Inflammatory macrophage treated with lipopolysaccharide for 4 hours (primary cell): ENCODE measurements at places on chromosomes 12 and 14.

- no peak for DNase-seq
Measured at GRCh38 chr14:61503167-61503801, 181.9 kb downstream of the PRKCH start.

DNA sequence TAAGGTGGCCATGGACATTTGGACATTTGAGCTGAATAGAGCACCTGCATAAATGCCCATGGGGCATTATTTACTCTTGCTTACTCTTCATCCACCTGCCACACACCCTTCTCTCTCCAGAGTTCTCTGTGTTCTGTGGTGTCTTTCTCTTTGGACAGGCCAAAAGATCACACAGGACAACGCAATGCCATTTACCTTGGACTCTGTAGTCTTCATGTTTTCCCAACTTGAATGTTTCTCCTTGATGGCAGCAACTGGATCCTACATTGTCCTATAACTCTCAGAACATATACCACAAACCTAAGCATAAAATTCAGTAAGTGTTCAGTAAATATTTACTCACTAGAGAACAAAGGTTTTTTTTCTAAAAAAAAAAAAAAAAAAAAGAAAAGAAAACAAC is 41.7 kb upstream of the PTHLH start:
- DNase-seq = no peak

GRCh38 chr14:26200687-26201086 is 397.1 kb downstream of the NOVA1 start:
- no peak for DNase-seq

DNA sequence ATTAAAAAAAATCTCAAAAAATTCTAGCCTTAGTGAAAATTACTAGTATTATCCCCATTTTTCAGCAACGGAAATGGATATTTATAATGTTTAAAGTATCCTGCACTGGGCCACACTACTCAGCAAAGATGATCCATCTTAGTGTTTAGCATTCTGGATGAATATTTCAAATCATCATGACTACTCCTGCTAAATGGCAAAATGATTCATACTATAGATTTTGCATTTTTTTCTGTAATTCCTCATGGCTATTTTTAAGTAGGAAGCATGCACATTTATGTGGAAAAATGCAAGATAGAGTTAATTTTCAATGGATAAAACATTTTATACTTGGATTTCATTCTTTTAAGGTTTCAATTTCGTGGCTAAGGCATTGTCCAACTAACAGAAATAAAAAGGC is 59.6 kb downstream of the LRFN5 start:
- DNase-seq = no peak

- DNase-seq = no peak
Measured at GRCh38 chr12:6536894-6537579, 2.7 kb downstream of the GAPDH start.

DNA sequence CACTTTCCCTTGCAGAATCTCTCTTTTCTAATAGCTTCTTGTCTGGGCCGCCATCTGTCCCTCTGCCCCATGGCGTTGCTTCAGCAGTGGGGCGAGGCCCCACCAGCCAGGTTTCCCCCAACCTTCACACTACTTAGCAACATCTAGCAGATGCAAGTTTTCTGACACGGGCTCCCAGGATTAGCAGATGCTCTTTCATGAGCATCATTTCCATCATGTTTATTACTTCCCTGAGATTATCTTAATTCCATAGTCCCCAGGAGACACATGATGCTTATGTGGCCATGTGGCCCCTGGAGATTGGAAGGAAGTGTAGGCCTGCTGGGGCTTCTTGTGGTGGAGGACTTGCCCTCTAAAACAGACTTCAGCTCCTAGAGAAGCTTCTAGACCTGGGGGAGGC is 102.0 kb upstream of the MYL2 start:
- no peak for DNase-seq

DNA sequence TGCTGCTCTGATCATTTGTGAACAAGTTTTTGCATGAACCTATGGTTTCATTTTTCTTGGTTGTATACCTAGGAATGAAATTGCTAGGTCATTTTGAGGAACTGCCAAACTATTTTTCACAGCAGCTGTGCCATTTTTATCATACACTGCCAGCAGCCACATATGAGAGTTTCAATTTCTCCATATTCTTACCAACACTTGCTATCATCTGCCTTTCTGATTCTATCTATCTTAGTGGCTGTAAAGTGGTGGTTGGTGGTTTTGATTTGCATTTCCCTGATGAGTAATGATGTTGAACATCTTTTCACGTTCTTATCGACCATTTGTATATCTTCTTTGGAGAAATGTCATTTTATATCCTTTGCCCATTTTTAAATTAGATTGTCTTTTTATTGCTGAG is 146.1 kb downstream of the C12orf75 start:
- DNase-seq = no peak

DNA sequence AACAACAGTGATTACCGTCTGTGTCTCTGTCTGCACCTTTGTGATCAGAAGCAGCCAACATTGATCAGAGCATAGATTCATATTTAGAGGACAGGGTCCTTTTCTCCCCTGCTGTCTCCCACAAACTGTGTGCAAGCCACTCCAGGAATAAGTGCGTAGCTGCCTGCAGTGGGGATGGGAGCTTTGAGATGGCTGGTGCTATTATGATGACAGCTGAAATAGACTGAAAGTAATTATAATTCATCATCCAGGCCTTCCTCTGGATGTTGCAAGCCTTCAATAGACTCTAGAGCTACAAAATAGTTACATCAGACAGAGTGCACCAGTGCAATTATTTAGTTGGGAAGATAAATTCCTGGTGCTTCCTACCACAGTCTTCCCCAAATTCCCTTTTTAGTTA is 68.1 kb downstream of the BORCS5 start:
- DNase-seq = no peak

- DNase-seq = no peak
Measured at GRCh38 chr14:81981307-81981675, 447.6 kb upstream of the SEL1L start.

GRCh38 chr14:102940729-102941362 is 18.4 kb downstream of the AMN start:
- no peak for DNase-seq

- no peak for DNase-seq
Measured at GRCh38 chr12:14510574-14510973, 57.1 kb downstream of the PLBD1 start.

- DNase-seq = no peak
Measured at GRCh38 chr14:72706485-72706884, 187.4 kb downstream of the DPF3 start.

DNA sequence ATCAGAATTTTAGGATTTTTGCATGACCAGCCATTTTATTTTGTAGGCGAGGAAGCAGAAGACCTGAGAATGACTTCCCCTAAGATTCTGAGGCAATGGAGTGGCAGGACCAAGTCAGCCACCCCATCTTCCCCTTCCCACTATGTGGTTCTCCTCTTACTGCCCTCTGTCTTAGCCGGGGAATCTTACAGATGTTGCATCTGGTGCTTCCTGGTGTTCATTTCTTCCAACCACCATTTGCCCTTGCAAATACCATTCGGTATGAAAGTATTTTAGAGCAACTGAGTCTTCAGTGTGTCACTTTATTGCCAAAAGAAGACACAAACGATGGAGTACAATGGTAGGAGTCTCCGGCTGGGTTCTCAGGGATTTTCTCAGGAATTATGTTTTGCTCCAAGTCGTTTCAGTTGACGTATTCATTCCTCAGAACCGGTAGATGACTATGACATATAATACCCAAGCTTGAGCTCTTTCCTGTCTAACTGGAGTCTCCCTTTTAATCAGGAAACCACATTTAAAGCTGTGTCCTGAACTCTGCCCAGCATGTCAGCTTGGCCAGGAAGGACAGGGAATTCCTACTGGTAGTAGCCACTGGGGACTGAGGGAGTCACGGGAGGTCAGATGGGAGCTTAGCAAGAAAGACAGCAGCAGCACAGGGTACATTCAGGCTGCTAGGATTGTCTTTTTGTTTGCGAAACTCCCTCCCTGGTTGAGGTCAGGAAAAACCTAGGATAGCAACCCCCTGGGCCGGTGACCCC is 87.0 kb downstream of the SAMD4A start:
- peak; percentile 52 for DNase-seq

- no peak for DNase-seq
Measured at GRCh38 chr12:52362118-52362726, 5.1 kb downstream of the KRT85 start.

- DNase-seq = no peak
Measured at GRCh38 chr12:102549691-102550090, 69.3 kb upstream of the IGF1 start.

DNA sequence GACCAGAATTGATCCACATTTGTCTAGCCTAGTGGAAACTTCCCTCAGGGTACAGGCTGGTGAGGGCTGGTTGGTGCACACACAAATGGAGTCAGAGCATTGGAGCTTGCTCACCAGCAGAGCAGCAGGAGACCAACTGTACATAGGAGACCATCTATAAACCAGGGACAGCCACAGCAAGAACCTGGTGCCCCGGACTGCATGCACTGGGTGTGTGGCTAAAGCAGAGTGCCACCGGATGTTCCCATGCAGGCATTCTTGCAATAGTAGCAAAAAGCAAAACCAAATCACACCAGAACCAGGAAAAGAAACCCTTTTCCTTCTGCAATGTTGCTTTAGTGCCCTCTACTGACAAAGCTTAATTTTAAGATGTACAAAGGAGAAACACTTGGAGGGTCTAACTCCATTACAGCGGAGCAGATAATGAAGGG is 136.4 kb downstream of the MDGA2 start:
- no peak for DNase-seq

GRCh38 chr14:85087201-85087600 is 442.7 kb upstream of the FLRT2 start:
- no peak for DNase-seq

- DNase-seq = peak; percentile 83
Measured at GRCh38 chr14:76863724-76864407, 37.7 kb downstream of the LRRC74A start.

GRCh38 chr14:103716091-103716801 is 636 bp downstream of the ZFYVE21 start:
- DNase-seq = peak; percentile 44

DNA sequence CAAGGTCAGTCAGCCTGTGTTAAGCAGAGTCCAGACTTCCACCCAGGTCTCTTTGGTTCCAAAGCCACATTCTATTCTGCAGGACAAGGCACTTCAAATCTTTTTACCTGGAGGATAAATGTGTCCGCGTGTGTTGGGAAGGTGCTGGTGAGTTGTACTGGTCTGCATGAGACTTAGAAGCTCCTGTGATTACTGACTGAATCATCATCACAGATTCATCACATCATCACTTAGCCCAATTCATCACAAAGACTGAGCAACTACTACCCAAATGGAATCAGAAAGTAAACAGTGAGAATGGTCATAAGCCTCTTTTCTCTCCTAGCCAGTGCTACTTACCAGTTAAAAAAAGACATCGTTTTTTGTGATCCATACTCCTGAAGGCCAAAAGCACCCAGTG is 5.3 kb downstream of the SLC15A5 start:
- DNase-seq = no peak

- DNase-seq = no peak
Measured at GRCh38 chr12:132279184-132279889, 50.1 kb downstream of the GALNT9 start.

DNA sequence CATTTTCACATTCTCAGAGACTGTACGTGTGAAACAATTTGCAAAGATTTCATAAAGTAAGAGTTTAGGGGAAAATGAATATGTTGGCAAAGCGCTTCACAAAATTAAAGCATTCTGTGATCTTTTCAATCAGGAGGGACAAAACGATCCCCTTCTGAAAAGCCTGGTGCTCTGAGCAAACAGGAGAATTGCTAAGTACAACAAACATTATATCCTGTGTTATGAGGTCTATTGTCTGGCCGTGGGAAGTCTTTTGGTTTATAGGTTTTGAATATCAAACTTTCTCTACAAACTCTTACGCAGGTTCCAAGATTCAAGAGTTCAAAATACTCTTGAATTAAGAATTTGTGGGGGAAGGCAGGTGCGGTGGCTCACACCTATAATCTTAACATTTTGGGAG is 7.2 kb upstream of the FOXN3 start:
- DNase-seq = no peak

GRCh38 chr12:83149987-83150386 is 463.3 kb downstream of the TMTC2 start:
- no peak for DNase-seq

GRCh38 chr12:67202011-67202677 is 67.0 kb upstream of the CAND1 start:
- no peak for DNase-seq

GRCh38 chr12:19412844-19413243 is 26.4 kb upstream of the AEBP2 start:
- DNase-seq = no peak

DNA sequence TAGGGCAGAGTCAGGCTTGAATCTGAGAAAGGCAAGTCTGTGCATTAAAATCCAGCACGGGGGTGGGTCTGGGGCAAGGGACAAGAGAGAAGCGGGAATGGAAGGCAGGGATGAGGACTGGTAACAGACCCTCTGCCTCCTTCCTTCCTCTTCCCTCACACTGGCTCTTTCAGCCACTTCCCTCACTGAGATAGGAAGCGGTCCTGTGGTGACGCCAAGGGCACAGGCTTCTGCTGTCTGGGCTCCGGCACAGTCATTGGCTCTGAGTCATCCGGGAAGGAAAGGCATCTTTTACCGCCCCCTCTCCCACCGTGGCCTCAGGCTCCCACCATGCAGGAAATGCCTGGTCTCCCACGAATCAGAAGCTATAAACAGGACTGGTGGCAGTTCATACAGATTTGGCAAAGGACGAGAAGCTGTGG is 70.2 kb downstream of the ETV6 start:
- DNase-seq = peak; percentile 98

GRCh38 chr14:32472512-32473463 is 143.7 kb downstream of the AKAP6 start:
- DNase-seq = no peak

- no peak for DNase-seq
Measured at GRCh38 chr14:20805485-20805884, 2.8 kb upstream of the RNASE1 start.

GRCh38 chr14:85934886-85935254 is 404.9 kb downstream of the FLRT2 start:
- DNase-seq = peak; percentile 57

GRCh38 chr12:108857158-108857407 is 300 bp downstream of the SSH1 start:
- no peak for DNase-seq

- DNase-seq = no peak
Measured at GRCh38 chr12:8722286-8722800, 24.6 kb downstream of the RIMKLB start.

- peak; percentile 61 for DNase-seq
Measured at GRCh38 chr12:132444957-132445883, 44.7 kb upstream of the FBRSL1 start.
